ENCODE measurements at places on chromosomes 5 and 9.

- no peak for DNase-seq
Measured at GRCh38 chr5:107607196-107607595, 63.5 kb downstream of the EFNA5 start.

DNA sequence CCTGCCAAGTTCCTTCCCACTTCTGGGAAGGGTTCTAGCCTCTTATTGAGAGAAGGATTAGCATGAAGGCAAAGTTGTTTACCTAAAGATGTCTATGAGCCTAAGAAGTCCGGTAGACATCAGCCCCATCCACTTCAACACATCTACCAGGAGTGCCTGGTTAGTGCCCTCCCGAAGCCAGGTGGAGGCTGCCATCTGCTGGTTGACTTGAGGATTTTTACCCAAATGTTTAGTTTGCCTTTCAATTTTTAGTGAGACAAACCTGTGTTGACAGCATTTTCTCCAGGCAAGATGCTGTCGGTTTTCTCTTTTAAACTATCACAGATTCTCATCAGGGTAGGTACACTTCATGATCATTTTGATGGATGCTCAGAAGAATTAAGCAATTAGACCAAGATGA, 83.6 kb upstream of the TNFSF8 start:
- peak; percentile 74 for DNase-seq

- DNase-seq: no peak
Measured at GRCh38 chr5:155211764-155212163, 198.2 kb downstream of the KIF4B start.

DNA sequence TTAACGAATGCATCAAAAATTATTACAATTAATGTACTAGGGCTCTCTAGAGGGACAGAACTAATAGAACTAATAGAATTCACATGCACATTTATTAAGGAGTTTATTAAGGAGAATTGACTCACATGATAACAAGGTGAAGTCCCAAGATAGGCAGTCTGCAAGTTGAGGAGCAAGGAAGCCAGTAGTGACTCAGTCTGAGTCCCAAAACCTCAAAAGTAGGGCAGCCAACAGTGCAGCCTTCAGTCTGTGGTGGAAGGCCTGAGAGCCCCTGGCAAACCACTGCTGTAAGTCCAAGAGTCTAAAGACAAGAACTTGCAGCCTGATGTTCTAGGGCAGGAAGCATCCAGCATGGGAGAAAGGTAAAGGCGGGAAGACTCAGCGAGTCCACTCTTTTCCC, 633.8 kb downstream of the SEMA5A start:
- DNase-seq: no peak

DNA sequence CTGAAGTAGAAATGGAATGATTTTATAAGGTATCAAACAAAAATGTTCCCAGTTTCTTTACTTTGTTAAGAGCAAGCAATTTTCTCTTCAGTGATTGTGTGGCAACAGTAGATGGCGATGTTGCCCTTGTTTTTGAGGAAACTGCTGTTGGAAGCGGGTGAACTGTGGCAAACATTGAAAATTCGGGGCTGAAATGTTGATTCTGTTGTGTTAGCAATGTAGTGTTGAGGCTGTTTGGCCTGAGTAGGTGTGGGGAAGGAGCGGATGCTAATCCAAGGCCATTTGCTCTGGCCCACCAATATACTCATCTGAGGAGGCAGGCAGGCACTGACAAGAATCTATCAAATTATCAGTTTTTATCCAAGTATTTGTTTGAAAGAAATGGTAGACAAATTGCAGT, 129.8 kb downstream of the SLC12A2 start:
- no peak for DNase-seq

GRCh38 chr9:23412046-23412445, 414.0 kb downstream of the ELAVL2 start:
- no peak for DNase-seq

DNA sequence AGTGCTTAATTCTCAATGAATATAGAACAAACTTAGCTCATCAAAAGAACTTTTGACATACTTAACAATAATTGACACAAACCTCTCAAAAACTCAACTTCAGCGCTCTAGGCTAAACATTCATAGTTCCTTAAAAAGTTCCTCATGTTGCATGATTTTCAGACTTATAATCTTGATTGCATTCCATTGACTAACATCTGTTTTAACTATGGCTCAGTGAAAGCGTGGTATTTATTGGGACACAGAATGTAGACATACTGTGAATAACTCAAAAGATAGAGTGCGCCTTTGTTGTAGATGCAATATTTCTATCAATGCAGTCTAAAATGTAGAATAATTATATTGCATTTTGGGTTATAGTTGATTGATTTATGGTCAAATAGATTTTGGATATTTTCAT, 227.1 kb upstream of the HAPLN1 start:
- DNase-seq: no peak

GRCh38 chr5:42621242-42621641, 135.4 kb upstream of the CCDC152 start:
- DNase-seq: peak; percentile 14

- DNase-seq: no peak
Measured at GRCh38 chr5:157506066-157506590, 46.1 kb downstream of the NIPAL4 start.

DNA sequence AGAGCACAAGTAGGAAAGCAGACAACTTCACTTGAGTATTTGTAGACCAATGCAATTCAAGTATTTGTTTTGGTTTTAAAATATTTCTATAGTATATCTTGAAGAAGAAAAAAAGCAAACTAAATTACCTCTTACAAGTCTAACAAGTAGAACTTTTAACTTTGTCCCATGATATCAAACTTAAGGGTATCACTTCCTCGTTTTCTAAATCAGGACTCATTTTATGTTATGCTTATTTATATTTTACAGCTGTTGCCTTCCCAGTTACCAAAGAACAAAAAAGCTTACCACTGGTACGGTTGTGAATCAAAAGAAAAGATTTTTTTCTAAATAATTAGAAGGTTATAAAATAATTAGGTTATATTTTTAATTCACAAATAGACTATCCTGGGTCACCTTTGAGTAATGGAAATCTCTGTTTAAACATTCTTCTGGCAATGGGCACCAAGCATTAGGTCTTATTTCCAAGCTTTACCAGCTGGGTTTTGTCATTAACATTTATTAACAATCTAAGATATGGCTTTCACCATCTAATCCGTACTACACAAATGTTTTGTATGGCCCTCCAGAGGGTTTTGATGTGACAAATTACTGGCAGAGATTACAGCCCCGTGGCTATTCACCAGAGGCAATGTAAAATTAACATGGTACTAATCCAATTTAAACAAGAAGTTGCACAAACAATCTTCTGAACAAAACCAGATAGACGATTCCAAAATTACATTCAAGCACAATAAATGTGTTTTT, 63.6 kb downstream of the CEP120 start:
- DNase-seq: no peak

GRCh38 chr5:159668556-159668955, 247.7 kb upstream of the ADRA1B start:
- DNase-seq: no peak

GRCh38 chr9:123326662-123327093, 29.3 kb upstream of the CRB2 start:
- no peak for DNase-seq

DNA sequence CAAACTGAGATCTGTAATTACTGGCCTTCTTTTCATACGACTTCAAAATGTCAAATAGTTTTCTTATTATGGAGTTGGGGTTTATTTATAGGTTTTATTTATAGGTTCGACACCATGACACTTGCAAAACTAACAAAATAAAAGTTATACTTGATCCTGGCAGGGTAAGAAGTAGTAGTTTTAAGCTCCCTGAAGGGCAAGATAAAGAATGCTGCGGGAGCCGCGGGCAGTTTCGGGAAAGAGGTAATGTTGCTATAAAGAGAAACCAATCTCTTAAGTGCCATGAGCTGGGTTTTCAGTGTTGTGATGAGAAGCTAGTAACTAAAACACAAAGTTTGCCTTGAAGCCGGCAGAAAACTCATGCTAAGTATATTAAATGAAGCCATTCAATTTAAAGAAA, 24.8 kb downstream of the PTPN3 start:
- DNase-seq: no peak

GRCh38 chr5:169197343-169197742, 103.6 kb downstream of the SLIT3 start:
- DNase-seq: no peak

DNA sequence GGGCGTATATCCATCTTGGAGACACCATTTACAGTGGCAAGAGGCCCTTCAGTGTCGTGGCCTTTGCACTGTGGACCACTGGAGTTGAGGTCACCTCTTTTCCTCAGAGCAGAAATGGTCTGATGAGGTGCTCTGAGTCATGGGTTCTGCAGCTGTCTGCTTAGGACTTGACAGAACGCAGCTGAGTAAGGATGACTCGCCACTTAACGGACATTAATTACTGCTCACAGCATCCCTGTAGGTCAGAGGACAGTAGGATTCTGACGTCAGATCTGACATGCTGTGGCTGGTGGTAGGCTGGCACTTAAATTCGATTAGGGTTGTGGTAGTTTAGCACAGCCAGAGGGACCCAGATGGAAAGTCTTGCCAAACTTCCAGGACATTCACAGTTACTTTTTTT, 479.4 kb downstream of the DMAC1 start:
- DNase-seq: no peak

GRCh38 chr5:8473827-8474568, 605.0 kb downstream of the MTRR start:
- DNase-seq: no peak

DNA sequence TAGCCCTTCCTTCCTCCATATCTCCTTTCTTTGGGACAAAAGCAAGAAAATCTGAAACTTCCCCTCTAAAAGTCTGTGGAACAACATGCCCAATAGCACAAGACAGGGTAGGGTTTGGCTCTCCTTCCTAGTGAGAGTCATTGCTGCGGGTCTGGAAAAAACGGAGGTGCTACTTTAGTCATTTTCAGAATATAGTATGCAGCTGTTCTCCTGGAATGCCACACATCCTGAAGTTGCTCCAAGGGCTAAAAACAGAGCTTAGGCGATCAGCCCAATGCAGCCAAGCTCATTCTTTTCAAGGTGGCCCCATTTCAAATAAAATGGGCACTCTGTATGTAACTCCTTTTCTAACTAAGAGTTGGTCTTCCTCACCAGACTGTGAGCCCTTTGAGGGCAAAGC, 39.5 kb upstream of the MYOT start:
- DNase-seq: no peak

- DNase-seq: no peak
Measured at GRCh38 chr9:20561531-20561930, 60.8 kb downstream of the MLLT3 start.

DNA sequence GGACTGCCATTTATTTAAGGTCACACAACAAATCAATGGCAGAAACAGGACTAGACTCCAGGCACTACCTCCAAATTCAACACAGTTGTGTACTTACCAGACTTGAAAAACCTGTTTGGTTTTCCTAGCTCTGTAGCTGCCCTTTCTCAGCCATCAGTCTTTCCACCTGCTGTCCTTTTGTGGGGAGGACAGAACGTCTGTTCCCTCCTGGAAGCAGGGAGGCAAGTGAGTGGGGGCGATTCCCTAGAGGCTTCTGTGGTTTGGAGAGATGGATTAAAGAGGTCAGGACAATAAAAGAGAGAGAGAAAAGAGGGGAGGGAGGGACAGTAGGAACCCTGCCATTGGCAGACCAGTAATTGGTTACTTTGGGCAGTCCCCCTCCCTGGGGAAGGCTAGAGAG, 14.7 kb downstream of the ASTN2 start:
- DNase-seq: no peak

DNA sequence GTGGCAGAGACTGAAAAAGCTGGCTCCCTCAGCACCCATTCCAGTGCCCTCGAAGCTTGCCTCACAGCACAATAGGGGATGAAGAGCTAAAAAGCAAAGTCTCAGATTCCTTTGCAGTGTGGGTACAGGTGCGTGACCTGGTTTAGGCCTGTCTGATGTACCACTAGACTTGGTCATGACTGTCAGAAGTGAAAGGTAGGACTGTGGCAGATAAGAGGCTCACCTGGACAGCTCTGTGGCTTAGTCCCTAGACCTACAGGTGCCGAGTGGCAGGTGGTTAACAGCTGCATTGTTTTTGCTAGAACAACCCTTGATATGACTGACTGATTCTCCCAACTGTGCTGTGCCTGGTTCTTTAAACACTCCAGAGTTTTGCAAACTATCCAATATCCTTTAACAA, 14.7 kb upstream of the SFXN1 start:
- DNase-seq: no peak

- DNase-seq: no peak
Measured at GRCh38 chr5:15748266-15748665, 248.3 kb downstream of the FBXL7 start.

DNA sequence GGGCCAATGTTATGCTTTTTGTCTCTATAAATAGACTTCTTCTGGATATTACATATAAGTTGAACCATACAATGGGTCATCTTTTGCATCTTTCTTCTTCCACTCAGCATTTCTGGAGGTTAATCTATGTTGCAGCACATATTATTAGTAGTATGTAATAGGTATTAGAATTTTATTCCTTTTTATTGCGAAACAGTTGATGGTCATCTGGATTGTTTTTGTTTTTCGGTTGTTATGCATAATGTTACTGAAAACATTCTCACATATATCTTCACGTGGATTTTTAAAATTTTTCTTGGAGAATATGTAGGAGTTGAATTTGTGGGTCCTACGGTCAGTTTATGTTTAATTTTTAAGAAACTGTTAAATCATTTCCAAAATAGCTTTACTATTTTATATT, 466.8 kb downstream of the SLCO4C1 start:
- DNase-seq: no peak

DNA sequence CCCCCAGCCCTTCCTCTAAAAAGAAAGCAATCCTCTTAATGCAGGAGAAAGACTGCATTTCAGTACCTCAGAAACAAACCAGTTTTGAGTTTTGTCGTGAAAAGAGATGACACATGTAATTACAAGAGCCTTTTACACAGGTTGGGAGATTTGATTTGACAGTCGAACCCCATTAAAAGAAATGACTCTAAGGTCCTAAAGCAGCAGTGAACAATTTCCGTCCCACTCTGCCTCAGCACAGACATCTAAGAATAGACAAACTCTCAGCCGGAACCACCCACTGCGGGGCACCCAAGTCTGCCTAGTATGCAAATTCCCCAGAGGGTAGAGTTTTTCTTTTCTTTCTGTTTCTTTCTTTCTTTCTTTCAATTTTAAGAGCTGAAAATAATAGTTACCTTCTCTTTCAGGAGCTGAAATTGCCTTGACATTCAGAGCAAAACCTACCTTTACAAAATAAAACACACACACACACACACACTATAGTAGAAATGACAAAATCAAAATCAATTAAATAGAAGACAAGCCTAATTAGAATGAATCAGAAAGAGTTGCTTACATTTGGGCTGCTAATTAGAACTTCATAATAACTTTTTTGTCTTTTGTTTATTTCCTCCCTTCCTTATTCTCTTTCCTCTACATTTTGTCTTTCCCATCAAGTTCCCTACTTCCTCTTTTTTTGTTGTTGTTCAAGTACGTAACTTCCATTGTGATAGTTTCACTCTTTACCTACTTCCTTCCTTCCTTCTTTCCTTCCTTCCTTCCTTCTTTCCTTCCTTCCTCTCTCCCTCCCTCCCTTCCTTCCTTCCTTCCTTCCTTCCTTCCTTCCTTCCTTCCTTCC, 65.1 kb downstream of the BASP1 start:
- peak; percentile 45 for DNase-seq

DNA sequence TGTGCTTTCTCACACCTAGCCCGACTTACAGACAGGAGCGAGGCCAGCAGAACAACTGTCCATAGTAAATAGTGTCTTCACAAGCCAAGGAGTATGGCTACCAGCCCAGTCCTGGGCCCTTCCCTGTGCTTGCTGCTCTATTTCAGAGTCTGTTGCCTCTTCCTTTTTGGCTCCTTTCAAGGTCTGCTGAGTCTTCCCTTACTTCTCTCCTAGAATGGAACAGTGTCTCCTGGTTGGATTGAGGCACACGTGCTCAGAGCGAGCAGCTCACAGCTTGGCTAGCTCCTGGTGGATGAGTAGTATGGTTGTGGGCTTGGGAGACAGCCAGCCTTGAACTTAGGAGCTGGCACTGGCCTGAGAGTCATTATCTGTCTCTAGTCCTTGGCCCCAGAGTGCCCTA, 72.8 kb downstream of the TLE4 start:
- no peak for DNase-seq

All from memory B cell (primary cell).